ENCODE measurements at places on chromosomes 1 and 21.

GRCh38 chr1:241992734-241993133, 6.2 kb downstream of the MAP1LC3C start:
- no peak for DNase-seq

GRCh38 chr1:223650465-223650864, 15.0 kb downstream of the CAPN8 start:
- no peak for DNase-seq

DNA sequence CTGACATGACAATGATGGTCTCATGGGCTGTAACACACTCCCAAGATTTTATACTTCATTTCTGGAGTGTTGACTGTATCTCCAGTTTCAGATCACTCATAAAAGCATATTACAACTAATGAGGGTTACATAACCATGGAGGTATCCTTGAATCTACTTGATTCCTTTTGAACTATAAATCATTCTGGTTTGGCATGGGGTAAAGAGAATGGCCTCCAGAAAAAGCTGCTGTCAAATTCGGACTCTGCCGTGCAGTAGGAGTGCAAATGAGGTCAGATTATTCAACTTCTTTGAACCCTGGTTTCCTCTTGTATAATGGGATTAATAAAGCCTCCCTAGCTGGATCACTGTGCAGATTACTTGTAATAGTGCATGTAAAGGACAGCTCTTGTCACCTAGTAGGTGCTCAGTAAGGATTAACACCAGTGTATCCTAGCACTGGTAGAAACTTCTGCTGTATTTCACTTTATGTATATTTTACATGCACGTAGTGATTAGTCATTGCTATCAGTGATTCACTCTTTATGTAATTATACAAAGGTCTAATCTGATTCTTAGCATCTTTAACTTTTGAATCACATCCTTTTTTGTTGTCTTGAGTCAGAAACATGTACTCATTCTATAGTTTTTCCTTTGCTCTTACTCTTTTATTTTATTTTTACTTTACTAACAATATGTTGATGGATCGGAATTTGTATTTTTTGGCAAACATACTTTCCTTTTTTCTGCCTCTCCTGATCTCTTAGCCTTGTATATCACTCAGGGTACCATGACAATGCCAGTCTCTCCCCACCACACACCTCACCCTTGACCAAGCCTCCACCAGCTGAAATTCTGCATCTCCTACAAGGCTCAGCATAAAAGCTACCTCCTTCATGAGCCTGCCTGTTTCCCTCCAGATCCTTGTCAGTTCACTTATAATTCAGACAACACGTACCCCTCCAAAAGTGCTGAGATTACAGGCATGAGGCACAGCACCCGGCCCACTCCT, 3.2 kb downstream of the LRRC8C start:
- no peak for DNase-seq

- DNase-seq = no peak
These were observed 17.5 kb upstream of the CLDN8 start for GRCh38 chr21:30233228-30234020.

DNA sequence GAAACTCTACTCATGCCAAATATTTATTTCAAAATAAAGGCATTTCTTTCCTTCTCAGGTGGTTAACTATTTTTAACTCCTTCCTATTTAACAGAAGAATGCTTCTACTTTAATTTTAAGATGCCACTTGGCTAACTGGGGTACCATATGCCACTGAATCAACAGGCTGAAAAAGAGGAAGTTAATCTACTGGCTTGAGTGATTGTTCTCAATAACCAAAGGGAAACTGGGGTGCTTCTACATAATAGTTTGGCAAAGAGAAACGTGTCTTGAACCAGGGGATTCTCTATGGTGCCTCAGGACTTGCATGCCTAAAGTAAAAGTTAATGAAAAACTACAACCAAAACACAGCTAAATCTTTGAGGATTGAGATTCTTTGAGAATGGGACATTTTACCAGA, 142.6 kb downstream of the DENND1B start:
- DNase-seq = no peak

DNA sequence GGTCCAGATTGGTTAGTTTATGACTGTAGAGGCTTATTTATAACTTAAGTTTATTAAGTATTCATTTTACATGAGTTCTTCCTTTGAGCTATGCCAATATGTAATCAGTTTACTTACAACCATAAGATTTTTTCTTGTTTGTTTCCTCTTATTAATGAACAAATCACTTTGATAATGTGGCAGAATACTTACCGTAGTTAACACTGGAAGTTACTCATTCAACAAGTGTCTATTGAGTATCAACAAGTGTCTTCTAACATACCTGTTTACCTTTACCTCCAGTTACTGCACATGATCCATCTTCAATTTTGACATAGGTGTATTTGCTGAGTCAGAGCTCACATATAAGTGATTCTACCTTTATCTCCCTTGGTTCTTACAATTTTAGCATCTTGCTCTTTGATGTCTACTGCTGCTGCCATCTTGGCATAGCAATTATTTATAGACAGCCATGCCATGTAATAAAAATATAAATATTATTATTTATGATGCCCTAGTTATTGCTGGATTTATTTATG, 205.7 kb downstream of the NCAM2 start:
- no peak for DNase-seq

DNA sequence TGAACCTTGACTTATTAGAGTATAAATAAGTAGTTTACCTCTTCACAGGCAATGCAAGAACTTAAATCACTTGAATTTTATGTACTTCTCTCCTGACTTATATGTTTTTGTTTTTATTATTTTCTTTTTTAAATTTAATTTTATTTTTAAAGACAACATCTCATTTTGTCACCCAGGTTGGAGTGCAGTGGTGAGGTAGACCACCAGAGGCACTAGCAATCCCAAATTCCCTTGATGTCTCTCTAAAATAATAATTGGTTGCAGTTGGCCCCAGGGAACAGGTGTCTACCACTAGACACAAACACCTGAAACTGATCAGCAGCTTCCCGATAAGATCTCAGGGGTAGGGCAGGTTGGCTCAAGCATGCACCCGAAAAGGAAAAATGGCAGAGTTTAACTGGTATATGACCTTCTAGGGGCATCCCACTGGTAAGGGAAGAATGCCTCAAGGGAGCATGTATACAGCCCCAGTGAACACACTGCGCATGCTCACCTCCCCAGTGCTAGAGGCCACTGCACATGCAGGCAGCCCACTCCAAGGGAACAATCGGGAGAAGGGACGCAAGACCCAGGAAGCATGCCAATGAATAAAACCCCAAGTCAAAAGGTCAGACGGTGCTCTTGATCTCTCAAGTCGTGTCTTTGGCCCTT, 14.6 kb downstream of the EXOC8 start:
- no peak for DNase-seq

DNA sequence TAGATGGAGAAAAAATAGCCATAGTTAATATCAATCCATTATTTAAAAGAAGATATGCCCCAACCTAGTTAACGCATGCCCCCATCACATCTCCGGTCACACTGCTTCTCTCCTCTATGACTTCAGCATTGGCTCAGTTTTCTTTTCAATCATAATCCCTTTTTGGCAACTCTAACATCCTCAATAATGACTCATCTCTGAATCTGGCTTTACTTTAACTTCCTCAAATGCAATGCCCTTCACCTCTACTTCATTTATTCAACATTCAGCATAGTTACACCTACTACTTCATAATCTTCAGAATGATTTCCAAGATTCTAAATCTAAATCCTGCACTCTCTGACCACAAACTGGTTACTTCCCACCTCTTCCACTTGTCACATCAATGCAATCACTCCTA, 417.3 kb downstream of the USH2A start:
- no peak for DNase-seq

DNA sequence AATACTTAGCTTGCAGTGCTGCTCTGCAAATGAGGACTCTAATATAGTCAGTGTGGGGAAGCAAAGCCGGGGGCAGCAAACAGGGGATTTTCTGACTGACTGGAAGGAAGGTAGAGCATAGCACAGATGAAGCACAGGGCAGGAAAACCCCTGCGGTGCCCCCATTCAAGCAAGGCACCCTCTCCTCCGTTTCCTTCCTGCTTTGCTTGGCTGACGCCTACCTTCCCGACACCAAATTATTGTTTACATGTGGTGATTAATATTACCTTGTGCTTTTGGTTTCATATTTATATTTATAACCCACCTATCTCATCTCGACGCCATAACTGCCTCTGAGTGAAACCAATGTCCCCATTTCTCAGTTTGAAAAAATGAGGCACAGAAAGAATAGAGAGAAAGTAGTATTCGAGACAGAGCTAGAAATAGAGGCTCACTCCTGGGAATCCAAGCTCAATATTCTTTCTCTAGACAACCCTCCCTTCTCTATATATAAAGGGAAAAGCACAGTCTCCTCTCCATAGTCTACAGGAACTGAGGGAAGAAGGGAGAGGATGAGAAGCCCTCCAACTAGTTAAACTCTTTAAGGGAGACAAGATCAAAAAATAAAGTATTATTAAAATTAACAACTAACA, 41.3 kb downstream of the PIK3C2B start:
- no peak for DNase-seq

GRCh38 chr1:30761381-30762151, 4.0 kb upstream of the LAPTM5 start:
- DNase-seq = no peak

DNA sequence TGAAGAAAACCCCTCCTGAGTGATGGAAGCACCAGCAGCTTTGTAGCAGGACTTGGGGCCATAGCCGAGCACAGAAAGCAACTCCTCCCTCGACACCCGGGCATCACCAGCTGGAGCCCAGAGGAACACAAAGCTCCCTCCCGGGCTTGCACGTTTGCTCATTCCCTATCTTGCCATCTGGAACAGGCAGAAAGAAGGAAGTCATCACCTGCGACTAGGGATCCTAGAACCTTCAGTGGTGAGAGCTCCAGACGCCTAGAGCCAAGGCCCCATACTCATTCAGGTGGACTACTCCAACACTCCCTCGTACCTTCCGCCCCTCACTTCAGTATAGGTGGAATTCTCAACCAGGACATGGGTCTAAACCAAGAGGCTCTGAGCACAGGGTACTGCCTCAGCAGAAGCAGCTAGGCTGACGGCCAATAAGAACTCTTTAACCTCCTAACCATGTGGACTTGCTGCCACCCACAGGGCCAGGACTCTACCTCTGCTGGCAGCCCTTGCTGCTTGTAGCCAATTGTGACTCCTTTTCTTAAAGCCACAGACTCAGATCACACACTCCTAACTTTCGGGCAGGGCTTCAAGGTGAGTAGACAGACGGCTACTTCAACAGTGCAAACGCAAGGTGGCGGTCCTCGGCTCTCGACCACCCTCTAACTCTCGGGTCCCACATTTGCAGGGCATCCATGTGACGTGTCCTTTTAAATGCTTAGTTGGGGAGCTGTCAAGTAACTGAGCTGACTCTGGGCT, 65.4 kb downstream of the NPHP4 start:
- DNase-seq = no peak

DNA sequence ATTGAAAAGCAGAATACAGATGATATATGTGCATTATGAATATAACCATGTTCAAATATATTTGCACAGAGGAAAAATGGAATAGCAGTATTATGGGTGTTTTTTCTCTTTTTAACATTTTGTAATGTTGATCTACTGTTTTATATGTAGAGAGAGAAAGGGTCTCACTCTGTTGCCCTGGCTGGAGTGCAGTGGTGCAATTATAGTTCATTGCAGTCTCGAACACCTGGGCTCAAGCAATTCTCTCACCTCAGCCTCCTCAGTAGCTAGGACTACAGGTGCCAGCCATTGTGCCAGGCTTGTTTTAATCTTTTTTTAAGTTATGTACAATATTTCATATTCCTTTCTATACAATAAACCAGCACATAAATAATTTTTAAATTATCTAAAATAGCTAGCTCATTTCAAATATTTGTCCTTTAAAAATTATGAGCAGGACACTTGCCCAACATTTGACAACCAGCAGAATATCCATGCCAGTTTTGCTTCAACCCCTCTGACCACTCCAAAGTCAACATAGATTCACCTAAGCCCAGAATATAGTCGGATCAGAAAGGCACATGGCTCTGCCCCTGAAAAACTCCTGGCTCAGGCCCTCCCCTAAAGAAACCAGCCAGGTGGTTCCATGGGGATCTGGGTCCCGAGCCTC, 29.8 kb downstream of the ZNF281 start:
- no peak for DNase-seq

GRCh38 chr1:237672748-237673147, 218.0 kb downstream of the ZP4 start:
- no peak for DNase-seq

DNA sequence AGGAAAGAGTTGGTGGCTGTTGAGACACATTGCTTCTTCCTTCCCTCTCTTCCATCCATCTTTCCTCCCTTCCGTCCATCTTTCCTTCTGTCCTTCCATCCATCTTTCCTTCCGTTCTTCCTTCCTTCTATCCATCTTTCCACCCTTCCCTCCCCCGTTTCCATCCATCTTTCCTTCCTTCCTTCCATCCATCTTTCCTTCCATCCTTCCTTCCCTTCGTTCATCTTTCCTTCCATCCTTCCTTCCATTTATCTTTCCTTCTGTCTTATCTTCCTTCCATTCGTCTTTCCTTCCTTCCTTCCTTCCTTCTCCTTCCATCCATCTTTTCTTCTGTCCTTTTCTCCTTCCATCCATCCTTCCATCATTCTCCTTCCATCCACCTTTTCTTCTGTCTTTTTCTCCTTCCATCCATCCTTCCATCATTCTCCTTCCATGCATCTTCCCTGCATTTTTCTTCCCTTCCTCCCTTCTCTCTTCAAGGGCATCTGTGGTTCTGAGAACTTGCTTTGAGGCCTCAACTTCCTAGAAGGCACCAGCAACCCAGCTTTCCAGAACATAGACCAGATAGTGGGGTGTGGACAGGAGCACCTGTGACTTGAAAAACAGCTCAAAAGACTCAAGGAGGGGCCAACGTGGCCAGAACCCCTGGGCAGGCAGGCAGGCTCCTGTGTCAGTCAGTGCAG, 48.9 kb upstream of the SELENON start:
- no peak for DNase-seq

DNA sequence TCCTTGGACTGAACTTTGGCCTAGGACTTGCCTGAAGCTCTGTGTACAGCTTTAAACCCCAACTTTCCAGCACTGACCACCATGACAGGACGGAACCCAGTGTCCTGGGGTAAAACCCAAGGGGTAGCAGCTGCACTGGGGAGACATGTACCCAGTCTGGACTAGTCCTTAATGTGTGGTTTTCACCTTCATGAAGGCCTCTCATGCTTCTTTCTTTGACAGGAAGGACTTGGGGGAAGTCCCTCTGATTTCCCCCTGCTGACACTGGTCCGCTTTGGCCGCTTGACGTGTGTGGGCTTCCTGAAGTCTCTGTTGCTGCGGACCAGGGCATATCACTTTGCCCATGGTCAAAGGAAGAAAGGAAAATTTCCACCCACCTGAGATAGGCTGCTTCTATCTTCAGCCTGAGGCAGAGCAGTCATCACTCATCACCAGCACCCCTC, 66.3 kb upstream of the PRDX6 start:
- DNase-seq = no peak

Measured in NCI-H748 treated with DMSO at 0.1 percent for 48 hours (cell line).